ENCODE measurements at places on chromosomes 5 and 9.

DNA sequence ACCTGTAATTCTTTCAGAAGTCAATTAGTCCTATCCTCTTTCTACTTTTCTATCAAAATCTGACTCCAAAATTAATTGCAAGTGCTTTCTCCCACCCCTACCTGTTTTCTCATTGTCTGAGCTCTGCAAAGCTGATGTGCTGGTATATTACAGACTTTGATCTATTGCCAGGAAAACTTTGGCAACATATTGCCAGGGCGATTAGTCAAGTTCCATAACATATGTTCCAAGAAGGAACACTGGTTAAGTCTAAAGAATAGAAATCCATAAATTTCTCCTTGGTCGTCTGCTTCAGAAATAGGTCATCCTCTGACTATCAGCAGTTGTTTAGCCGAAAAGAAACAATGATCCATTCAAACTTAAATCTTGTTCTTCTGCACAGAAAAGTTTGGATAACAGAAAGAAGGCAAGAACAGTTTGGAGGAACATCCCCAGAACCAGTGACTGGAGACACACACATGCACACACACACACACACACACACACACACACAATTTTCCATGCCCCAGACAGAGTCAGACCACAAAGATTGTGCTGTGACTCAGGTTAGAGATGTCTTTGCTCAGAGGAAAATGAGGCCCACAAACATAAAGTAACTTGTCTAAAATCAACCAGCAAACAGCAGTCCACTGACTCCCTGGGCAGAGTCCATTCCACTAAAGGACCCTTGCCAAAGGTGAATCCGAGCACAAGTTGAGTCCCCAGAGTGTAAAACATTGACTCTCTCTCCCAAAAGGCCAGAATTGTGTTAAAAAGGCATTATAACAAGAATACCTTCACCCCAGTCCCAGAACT is 202.1 kb downstream of the DEPDC1B start:
- DNase-seq, result no peak

DNA sequence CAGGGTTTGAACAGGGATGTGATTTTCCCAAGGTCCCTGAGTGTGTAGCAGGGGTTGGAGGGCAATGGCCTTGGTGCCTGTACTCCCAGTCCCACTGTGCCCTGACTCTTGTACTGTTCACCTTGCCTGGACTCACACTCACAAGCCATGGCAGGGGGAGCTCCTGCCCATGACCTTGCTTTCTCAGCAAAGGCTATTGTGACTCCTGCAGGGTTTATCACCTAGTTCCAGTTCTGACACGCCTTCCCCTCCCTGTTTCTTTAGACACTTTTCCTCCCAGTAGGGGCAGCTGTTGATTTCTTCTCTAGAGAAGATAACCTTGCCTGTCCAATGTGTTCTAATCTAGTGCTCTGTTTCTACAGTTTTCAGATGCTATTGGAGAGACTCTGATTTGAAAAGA is 139.5 kb downstream of the FSTL4 start:
- no peak for DNase-seq

DNA sequence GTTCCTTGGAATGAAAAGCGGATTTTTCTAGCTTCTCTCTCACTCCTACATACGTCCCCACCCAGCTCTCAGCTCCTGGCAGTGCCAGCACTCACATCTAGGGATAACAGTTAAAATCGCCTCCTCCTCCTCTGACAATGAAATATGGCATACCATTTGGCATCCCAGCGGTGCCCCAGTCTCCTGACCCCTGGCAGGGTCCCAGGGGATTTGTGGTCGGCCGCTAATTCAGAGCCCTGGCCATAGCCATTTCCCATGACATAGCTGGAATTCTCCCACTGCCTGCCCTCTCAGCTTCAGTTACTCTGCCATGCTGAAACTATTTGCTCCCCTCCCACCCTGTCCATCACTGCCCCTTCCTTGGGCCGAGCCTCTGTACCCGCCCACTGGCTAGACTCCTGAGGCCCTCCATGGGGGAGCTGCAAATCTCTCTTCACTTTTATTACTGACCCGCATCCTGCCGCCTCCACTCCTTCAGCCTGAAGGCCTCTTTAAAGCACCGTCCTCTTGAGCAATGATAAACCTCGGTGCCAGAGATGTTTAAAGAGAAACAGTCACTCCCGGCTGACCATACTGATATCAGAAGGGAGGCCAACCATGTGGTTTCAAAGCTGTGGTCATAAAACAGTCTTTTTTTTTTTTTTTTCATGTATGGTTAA is 139.8 kb downstream of the SLIT3 start:
- no peak for DNase-seq

GRCh38 chr9:125646621-125647100 is 60.3 kb downstream of the MAPKAP1 start:
- no peak for DNase-seq

All from stimulated activated CD4-positive, alpha-beta T cell treated with anti-CD3 and anti-CD28 coated beads, Interleukin-12 subunit alpha, Interleukin-12 subunit beta, amount 100 ng/mL, for 48 hours (primary cell).